ENCODE measurements at places on chromosomes 16 and 17.

DNA sequence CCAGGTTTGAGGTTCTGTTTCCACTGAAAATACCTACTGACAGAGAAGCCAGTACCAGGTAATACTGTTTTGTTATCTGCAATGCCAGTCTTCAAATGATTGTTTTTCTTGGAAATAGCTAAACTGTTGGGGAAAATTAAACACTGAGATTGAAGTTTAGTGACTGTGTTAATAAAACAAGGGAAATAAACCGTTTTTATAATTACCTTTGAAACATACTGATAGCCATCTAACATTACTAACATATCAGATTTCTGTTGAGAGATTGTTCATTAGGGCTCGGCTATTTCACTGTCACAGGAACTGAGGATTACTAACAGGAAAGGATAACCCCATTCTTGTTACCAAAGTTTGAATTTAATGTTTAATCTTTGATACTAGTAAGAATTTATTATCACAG is 42.1 kb downstream of the CYB5B start:
- no peak for DNase-seq

GRCh38 chr17:54902611-54903010 is 2.0 kb downstream of the TOM1L1 start:
- no peak for DNase-seq

- no peak for DNase-seq
These were observed 17.5 kb downstream of the CHMP6 start for GRCh38 chr17:81009136-81009535.

GRCh38 chr16:58509256-58510096 is 5.8 kb upstream of the SETD6 start:
- peak; percentile 13 for DNase-seq

DNA sequence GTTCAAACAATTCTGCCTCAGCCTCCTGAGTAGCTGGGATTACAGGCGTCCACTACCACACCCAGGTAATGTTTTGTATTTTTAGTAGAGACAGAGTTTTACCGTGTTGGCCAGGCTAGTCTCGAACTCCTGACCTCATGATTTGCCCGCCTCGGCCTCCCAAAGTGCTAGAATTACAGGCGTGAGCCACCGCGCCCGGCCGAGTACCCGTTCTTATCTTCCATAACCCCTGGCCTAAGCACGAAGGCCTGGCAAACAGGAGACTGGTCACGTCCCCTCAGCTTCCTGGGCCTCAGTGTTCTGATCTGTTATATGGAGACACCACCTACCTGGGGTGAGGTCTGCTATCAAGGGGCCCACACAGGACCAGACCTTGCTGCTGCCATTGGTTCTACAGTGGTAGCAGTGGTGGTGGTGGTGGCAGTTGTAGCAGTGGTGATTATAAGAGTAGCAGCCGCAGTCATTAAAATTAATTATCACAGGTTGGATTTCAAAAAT is 1.3 kb downstream of the SLC5A10 start:
- DNase-seq: no peak

DNA sequence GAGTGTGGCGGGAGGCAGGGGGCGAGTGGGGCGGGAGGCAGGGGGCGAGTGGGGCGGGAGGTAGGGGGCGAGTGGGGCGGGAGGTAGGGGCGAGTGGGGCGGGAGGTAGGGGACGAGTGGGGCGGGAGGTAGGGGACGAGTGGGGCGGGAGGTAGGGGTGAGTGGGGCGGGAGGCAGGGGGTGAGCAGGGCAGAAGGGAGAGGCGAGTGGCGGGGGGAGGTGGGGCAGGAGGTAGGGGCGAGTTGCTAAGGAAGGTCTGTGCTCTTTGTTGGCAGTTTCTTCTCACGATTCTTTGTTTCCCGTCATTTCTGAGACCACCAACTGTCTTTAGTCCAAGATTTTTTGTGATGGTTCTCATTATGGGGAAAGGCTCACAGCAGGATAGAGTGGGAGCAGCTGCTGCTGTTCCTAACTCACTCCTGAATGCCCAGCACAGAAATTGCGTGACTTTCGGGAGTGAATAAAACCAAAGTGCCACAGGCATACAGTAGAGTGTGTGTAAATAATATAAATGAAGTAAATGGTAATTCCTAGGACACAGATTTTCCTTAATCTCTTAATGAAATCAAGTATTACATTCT is 44.7 kb downstream of the COG7 start:
- DNase-seq: no peak

DNA sequence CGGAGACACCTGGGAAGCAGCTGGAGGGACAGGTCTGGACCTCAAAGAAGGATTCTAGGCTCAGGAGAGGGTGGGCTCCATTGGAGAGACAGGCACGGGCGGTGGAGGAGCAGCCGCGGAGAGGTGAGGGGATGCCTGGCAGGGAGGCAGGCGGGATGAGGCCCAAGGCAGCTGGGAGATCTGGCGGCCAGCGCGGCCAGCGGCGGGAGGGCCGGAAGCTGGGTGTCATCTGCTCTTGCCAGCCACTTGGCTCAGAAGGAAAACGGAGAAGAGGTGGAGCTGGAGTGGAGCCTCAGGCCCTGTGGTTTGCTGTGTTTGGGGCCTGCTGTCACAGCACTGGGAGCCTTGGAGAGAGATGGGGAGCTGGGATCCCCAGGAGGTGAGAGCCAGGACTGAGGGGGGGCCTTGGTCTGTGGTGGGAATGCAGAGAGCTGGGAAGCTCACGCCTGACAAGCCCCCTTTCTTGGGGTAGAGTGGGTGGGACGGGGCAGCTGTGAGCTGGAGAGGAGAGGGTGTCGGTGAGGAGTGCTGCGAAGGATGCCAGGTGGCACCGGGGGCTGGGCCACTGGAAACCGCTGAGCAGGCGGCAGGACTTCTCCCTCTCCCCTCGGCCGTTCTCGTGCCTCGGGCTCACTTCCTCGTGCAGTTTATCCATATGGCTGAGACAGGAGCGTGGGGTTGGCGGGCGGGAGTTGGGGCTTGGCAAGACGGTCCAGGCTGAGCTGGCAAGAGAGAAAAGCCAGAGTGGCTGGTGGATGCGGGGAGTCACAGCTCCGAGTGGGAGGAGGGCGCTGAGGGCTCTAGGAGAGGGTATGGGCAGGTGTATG is 8.0 kb downstream of the TBC1D24 start:
- no peak for DNase-seq

DNA sequence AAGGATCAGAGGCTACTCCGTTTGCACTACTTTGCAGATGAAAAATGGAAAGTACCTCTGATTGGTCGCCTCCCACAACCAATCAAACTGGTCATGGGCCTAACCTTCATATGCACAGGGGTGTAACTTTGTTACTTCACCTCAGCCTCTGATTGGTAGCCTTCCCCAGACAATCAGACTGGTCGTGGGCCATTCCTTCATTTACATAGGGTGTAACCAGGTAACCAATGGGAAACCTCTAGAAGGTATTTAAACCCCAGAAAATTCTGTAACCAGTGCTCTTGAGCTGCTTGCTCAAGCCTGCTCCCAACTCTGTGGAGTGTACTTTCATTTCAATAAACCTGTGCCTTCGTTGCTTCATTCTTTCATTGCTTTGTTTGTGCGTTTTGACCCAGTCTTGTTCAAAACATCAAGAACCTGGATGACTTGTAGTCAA is 39.2 kb upstream of the USP22 start:
- no peak for DNase-seq

- no peak for DNase-seq
These were observed 29.1 kb downstream of the FANCA start for GRCh38 chr16:89787365-89787805.

DNA sequence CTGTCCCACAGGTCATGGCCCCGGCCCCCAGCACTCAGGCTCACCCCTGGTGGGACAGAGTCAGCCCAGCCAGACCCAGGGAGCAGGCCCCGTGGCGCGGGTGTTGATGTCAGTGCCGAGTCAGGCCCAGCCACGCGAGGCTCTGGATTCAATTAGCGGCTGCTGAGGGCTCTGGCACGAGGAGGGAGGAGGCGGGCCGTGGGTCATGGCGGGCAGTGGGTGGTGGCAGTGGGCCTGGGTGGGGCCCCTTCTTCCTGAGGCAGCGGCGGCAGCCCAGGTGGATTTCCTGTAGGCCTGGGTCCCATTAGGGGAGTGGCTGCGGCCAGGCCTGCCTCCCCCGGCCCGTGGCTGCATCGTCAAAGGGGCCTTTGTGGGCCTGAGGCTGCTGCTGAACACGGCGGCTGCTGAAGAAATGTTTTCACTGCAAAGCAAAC is 12.9 kb downstream of the VASN start:
- DNase-seq: no peak

DNA sequence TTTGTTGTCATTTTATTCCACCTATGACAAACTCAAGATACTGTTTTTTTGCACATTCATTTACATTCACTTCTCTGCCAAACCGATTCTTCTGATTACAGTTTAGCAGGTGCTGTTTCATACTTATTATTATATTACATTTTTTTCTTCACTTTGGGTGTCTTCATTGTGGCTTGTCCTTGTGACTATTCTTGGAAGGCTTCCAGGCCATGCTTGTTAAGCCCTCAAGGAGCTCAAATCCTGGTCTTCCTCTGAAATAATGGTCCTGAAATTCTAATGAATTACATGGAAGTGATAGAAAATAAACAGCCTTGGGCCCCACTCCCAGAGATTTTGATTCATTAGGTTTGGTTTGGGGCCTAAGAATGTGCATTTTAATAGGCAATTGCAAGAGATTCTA is 1.4 kb downstream of the KRTAP2-4 start:
- DNase-seq: no peak

- DNase-seq: no peak
These were observed 34.4 kb upstream of the USP7 start for GRCh38 chr16:8998108-8998507.

GRCh38 chr16:58500430-58501241 is 693 bp downstream of the NDRG4 start:
- no peak for DNase-seq

DNA sequence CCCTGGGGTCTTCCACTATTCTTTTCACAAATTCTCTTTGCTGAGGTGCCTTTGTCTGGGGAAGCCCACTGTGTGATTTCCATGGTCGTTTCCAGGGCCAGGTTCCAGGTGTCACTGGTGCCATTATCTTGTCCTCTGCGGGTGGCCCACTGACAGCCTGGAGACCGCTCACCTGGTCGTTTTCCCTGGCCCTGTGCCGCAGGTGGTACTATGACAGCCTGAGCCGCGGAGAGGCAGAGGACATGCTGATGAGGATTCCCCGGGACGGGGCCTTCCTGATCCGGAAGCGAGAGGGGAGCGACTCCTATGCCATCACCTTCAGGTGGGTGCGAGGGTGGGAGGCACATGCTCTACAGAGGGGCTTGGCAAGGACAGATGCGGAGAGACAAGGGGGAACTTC is 98.9 kb downstream of the SDR42E1 start:
- no peak for DNase-seq

- DNase-seq: no peak
These were observed 17.0 kb upstream of the EXOC7 start for GRCh38 chr17:76120658-76121008.

- DNase-seq: no peak
These were observed 65.8 kb upstream of the NACA2 start for GRCh38 chr17:61656721-61657217.

DNA sequence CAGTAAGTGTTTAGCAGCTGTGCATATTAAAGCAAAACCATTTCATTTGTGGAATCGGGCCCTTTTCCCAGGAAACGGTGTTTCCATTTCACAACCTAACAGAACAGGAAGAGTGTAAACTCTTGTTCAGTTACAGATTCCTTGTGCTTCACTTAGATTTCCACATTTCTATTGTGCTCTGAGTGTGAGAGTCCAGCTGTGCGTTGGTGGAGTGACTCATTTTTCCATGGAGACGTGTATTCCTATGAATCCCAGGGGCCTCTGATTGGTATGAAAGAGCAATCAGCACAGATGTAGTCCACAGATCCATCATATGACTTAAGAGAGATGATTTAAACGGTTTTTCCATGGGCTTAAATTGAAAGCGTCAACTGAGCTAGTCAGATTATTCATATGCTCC is 13.3 kb upstream of the CAVIN1 start:
- DNase-seq: no peak

GRCh38 chr16:81237942-81238295 is 570 bp upstream of the BCO1 start:
- no peak for DNase-seq

- DNase-seq: no peak
These were observed 25.5 kb downstream of the MAP3K14 start for GRCh38 chr17:45291171-45291805.

- DNase-seq: no peak
These were observed 82.4 kb downstream of the KCNJ2 start for GRCh38 chr17:70251706-70252105.

GRCh38 chr17:66978514-66979061 is 14.1 kb downstream of the CACNG4 start:
- DNase-seq: no peak

DNA sequence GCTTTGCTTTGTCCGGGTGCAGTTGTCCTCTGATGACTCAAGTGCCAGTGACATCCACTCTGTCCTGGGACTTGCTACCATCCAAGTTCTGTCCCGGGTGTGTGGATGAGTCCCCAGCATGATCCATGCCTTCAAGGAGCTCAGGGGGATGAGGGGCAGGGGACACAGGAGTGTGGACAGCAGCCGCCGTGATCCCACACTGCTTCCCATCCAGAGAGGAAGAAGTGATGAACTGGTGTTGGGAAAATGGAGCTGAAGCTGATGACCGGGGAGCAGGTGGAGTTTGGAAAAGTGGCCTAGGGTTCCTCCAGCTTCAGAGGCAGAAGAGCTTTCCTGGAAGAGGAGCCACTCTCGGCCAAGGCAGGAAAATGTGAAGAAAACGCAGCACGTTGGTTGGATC is 249.6 kb upstream of the TNRC6C start:
- peak; percentile 6 for DNase-seq

GRCh38 chr17:1482680-1483079 is 9.8 kb downstream of the MYO1C start:
- no peak for DNase-seq

GRCh38 chr17:81519284-81520020 is 6.9 kb upstream of the ACTG1 start:
- DNase-seq: peak; percentile 74

- DNase-seq: no peak
These were observed 52.2 kb upstream of the STH start for GRCh38 chr17:45946841-45947256.

DNA sequence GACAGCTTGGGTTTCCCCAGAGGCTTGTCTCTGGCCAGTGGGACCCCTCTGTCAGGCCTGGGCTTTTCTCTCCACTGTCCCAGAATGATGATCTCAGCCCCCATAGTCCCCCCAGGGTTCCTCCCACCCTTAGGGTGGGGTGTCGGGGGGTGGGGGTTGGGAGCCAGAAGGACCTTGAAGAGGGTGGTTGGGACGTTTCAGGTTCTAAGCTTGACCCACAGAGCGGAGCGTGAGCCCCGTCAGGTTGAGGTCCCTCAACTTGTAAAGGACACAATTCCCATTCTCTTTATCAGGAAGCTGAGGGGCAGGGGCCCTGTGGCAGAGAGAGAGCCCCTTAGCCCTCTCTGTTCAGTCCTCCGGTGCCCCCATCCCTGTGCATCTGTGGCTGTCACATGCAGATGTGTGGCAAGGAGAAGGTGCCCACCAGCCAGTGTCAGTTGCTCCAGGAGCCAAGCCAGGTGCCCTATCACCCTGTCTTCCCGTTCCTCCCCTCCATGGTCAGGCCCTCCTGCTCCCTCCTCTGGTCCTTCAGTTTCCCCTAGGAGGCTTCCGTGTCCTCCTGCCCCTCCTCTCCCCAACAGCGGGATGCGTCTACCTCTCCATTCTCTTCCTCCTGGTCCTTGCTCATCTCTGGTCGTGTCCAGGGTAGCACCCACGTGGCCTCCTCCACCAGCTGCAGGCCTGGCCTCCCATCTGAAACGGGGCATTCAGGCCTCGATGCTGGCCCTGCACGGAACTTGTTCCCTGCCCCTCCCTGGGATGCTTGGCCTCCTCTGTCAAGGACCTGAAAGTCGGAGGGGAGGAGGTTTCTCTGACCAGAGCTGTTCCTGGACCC is 1.5 kb upstream of the NTN3 start:
- no peak for DNase-seq
